KG1 (cell line): ENCODE measurements at places on chromosomes 11 and 22.

DNA sequence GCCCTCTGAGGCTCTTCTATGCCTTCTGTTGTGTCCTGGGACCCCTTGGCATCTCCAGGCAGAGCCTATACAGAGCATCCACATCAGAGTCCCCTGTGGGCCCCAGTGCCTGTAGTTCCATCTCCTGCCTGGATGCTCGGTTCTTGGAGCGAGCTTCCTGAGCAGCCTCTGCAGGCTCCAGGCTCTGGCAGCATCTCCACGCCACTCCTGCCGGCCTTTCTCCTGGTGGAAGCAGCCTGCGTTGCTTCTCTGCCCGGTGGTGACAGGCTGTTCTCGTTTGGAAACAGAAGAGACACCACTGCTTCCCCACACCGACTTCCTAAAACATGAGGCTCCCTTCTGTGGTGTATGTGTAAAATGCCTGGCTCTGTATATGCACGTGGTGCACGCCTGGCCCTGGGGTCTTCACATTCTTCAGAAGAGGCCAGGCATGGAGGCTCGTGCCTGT lies 52.8 kb downstream of the BCR start:
- no peak for DNase-seq

DNA sequence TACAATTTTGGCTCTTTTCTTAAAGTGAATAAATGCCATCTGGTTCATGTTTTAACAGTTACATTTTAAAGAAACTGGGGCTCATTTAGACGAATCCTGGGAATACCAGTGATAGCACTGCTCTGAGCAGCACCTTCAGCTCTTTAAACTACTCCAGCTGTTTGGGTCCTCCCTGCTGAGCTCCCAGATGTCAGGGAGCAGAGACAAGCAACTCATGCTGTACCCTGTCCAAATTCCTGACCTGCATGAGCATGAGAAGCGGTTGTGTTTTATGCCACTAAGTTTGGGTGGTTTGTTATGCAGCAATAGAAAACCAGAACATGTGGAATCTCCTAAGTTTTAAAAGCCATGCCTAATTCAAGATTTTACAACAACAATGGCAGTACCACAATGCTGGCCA lies 90.0 kb downstream of the FDX1 start:
- no peak for DNase-seq

GRCh38 chr22:43337385-43337784 lies 5.8 kb downstream of the SCUBE1 start:
- no peak for DNase-seq

DNA sequence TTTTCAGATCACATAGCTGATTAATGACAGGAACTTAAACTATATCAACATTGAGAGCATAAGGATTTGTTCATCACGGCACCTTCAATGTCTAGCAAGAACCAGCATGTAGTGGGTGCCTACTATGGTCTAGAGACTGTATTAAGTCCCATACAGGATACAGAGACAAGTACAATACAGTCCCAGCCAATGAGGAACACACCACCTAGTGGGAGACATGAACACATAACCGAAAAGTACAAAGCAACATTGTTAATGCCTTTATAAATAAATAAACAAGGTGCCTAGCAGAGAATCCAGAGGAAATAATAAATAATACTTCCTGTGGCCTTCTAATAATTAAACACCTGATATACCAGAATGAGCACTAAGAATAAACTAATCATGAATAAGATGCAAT lies 87.7 kb upstream of the OPCML start:
- peak; percentile 3 for DNase-seq

DNA sequence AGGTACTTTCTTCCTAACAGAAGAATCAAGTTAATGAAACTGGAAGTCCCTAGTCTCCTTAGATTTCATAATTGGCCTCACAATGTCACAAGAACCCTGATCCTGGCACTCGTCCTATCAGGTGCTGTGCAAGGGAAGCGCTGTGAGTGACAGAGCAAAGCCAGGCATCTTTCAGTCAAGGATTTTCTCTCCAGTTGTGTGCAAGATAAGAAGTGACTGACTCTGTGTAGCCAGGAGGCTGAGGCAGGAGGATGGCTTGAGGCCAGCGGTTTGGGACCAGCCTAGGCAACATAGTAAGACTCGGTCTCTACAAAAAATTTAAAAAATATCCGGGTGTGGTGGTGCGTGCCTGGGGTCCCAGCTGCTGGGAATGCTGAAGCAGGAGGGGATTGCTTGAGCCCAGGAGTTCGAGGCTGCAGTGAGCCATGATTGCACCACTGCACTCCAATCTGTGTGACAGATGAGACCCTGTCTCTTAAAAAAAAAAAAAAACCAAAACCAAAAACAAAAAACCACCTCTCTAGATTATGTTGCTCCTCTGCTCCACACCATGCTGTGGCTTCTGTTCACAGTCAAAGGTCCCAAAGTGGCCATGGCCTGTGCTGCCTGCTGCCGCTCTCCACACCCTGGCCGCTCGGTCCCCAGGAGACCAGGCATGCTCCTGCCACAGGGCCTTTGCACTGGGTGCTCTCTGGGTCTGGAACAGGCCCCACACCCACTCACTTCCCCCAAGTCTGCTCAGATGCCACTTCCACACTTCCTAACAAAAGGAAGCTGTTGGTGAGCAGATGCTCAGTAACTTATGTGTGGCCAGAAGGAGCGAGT lies 54.2 kb upstream of the CLDN5 start:
- DNase-seq = no peak

- DNase-seq = no peak
Measured at GRCh38 chr22:38355275-38355674, 38.0 kb upstream of the CSNK1E start.

DNA sequence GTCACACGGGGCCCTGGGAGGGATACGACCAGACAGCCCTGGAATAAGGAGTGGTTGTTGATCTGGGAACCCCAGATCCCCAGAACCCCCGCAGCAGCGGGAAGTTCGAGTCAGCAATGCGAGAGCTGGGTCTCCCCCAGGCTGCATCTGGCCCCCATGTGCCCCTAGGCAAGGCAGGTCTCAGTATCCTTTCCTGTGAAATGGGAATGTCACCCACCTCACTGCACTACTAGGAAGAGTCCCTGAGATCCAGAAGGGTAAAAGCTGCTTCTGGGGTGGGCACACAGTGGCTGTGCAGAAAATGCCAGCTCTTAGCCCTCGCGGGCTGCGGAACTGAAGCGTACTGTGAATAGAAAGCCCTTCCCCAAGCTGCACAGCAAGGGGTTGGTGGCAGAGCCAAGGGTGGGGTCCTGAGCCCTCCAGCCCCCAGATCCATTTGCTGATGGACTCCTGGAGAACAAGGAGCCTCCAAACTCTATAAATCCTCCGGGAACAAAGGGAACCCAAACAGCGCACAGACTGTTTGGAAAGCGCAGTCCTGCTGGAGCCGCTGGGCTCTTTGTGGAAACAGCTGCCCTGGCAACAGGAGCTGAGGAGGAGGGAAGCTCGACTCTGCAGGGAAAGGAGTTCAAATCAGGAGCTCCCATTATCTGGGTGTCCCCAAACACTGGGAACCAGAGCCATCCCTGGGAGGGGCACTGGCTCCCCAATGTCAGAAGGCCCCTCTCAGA lies 68.2 kb upstream of the SHISAL1 start:
- no peak for DNase-seq

- DNase-seq = no peak
Measured at GRCh38 chr11:108587109-108587508, 6.5 kb downstream of the EXPH5 start.

DNA sequence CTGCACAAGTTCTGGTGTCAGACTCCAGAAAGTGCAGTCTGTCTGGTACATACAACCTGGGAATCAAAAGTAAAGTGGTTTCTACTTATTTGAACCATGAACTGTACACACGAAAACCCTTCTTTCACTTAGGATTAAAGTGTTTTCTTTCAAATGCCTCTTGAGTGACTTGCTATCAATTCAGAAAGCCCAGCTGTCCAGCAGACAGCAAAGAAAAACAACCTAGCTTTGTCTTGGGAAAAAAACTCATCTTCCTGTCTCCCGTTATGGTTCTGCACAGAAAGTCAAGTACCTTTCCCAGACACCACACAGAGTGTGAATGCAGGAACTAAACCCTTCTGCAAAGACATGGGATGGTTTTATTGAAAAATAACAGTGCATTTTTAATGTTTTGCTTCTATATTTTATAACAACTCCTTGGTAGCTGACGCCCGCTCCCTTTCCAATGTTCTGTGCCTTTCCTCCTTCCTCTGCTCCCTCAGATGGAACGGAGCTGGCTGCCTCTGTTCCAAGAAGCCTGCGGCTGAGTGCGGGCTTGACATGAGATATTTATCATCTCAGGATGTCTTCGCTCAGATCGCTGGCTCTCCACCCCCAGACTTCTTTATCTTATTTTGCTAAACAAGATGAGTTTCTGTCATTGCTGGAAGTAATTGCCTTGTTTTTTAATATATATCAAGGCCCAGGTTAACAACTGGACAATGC lies 322.3 kb upstream of the B3GAT1 start:
- no peak for DNase-seq

DNA sequence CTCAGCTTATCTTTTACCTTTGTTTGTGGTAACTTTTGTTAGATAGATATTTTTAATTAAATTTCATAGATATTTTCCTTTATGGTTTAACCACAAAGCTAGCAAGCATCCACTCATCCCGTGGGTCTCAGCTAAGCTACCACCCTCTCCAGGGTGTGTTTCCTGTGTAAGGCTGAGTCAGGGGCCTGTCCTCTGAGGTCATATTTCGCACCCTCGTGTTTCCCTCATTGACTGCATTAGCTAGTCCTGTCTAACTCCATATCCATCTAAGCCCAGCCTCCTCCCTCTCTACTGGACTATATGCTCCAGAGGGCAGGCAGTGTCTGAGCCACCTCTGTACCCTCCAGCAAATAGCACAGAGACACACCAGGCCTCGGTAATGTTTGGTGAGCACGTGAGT lies 16.7 kb downstream of the XRRA1 start:
- DNase-seq = no peak

DNA sequence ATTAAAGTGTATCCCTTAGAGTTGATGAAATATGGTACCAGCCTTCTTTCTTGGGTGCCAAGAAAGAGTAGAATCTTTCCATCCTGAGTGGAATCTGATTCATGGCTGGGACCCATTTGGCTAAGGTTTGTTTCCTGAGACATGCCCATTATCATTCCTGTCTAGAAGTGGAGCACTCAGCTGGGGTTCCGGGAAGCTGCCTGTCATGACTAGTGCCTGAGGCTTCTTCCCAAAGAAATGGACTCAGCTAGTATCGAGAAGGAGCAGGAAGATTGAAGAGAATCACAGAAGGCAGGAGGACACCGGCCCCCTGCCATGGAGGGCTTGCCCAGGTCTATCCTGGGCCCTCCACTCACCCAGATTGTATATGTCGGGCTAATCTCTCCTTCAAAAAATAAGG lies 57.6 kb downstream of the KREMEN1 start:
- no peak for DNase-seq

DNA sequence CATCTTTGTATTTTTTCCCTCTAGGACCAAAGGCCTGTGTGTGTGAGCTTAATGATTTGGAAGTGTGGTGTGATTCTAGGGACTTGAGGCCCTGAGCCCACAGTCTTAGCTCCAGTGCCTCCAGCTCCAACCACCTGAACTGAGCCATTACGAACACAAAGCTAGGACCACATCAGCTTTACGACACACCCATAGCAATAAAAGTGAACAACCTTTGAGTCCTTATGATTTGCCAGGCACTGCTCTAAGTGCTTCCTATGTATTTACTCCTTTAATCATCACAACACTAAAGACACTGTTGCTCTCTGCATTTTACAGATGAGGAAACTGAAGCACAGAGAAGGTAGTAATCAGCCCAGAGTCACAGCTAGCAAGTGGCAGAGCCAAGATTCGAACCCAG lies 126.4 kb downstream of the EHF start:
- no peak for DNase-seq

DNA sequence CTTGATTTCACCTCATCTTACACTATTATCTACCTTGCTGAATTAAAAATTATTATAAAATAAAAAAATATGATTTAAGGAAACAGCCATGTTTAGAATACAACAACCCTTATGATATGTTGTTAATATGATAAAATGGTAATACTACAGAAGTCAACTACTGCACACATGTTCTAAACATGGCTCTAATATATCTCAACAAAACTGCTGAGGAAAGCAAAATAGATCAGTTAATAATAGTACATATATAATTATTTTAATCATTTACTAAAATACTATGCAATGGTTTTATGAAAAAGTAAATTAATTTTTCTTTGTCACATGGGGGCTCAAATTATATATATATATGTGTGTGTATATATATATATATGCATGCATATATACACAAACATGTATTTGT lies 57.7 kb downstream of the EIF3M start:
- DNase-seq = no peak

- no peak for DNase-seq
Measured at GRCh38 chr22:19853879-19854777, 546 bp downstream of the GNB1L start.

- DNase-seq = no peak
Measured at GRCh38 chr11:75625021-75625420, 43.8 kb downstream of the MAP6 start.

DNA sequence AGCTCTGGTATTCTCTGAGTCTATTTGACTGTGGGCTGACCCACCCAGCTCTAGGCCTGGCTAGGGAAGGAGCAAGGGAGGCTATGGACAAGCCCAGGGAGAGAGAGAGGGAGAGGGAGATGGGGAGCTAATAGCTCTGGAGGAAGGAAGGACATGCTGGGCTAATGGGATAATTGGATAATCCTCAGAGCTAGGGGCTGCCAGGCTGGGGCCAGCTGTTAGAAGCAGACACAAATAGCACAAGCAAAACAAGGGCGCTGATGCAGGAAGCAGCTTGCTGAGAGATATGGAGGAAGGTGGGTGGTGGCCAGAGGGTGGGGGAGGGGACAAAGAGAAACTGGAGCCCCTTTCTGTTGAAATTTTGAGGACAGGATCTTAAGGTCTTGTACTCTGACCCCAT lies 23.2 kb downstream of the ADORA2A start:
- DNase-seq = no peak

- peak; percentile 62 for DNase-seq
Measured at GRCh38 chr11:120108154-120108784, 29.6 kb downstream of the TRIM29 start.

DNA sequence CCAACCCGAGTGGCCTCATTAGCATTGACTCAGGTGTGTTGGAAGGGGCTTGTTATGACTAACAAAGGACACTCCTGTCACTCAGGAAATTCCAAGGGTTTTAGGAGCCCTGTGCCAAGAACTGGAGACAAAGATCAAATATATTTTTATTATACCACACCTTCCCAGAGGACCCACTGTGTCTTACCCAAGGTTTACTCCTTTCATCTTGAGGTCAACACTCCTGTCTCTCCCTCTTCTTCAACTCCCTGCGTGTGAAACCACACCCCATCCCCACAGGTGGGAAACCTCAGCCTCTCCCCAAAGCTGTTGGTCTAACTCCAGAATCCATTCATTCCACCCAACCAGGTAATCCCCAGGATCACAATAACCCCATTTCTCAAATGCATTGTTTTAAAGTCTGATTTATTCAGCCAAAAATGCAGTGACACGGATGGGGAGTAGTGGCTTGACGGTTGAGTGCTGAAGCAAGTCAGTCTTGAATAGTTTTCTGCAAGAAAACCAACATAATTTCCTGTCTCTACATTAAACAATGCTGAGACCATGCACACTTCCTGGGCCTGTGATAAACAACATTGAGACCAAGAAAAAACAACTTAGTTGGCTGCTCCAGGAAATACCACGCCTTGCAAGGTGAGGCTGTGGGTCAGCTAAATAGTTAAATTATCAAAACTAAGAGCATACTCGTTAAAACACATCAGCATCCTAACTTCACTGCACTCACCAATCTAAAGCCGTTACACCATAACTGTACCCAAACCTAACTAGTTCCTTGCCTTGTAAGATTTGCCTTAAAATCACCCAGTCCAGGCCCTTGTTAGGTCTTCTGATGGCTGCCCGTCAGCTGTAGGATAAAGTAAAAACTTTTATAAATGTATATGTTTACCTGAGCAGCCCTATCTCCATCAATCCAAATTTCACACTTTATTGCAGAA lies 38.5 kb upstream of the SPON1 start:
- DNase-seq = no peak
